ENCODE measurements at places on chromosomes 2 and 18.

- no peak for ATAC-seq
Measured at GRCh38 chr18:76765649-76766048, 56.7 kb upstream of the ZNF236 start.

DNA sequence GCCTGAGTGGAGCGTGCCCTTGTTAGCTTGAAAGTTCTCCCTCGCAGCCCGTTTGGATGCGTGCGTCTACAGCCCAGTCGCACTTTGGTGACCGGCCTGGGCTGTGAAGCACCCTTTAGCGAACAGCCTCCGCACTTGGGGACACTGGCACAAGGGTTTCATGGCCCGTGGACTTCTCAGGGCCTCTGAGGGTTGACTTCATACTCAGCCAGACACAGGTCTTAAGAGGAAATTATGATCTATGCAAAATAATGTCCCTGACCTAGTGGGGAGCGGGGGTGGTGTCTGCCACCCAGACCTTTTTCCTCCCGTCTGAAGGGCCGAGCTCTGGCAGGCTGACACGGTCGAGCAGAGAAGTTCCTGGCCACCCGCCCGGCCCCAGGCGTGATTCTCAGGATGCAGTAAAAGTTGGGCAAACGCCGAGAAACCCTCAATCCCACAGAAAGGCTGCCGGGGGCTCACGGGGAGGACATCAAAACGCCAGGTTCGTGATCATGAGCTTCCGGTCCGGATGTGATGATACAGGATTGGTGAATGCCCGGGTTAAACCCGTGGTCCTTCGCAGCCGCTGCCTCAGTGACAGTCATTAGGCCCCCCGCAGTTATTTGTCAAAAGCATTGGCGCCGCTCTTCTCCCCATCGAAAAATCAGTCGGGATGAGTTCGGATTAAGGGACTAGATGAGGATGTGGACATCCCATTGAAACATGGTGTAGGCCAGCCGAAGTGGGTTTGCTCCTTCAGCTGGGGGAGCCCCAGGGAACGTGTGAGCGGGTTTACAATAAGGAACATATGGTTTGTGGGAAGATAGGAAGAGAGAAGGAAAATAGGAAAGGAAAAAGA is 3.6 kb upstream of the PAX3 start:
- no peak for ATAC-seq

- no peak for ATAC-seq
Measured at GRCh38 chr2:38572167-38572566, 30.6 kb downstream of the HNRNPLL start.

GRCh38 chr2:224885836-224886547 is 156.3 kb downstream of the DOCK10 start:
- ATAC-seq = peak; percentile 82

GRCh38 chr18:59139291-59139614 is 431 bp upstream of the SEC11C start:
- ATAC-seq = peak; percentile 95

GRCh38 chr2:11617984-11618707 is 51.8 kb downstream of the NTSR2 start:
- ATAC-seq = peak; percentile 27

DNA sequence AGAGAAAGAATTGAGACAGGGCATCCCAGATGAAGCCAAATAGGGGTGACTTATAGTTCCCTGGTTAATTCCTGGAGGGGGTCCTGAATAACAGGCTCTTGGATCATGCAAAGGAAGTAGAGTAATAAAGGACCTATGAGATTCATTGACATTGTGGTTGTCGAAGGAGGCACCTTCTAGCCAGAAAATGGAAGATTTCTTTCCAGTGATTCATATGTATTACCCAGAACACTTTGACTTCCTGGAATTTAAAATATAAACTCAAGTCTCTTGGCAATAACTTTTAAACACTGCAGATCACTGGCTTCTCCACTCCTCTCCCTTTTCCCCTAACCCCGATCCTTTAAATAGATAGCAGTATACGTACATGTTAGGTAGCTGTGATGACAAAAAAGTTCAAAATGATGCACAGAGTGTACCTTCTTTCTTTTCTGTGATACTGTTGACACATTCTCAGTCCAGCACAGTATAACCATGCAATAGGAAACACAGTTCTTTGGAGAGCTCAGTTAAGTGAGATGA is 211.8 kb downstream of the LTBP1 start:
- ATAC-seq = peak; percentile 82
